ENCODE measurements at places on chromosomes 7 and 10.
A peak's percentile ranks its signal among the peaks of the same experiment; 100 is the strongest.

GRCh38 chr7:111750878-111751277 is 188.6 kb upstream of the IMMP2L start:
- no peak for DNase-seq

GRCh38 chr10:90417029-90417428 is 440.8 kb downstream of the HTR7 start:
- peak; percentile 88 for DNase-seq

- no peak for DNase-seq
Observed at GRCh38 chr7:142637240-142637639, 112.0 kb upstream of the PRSS1 start.

DNA sequence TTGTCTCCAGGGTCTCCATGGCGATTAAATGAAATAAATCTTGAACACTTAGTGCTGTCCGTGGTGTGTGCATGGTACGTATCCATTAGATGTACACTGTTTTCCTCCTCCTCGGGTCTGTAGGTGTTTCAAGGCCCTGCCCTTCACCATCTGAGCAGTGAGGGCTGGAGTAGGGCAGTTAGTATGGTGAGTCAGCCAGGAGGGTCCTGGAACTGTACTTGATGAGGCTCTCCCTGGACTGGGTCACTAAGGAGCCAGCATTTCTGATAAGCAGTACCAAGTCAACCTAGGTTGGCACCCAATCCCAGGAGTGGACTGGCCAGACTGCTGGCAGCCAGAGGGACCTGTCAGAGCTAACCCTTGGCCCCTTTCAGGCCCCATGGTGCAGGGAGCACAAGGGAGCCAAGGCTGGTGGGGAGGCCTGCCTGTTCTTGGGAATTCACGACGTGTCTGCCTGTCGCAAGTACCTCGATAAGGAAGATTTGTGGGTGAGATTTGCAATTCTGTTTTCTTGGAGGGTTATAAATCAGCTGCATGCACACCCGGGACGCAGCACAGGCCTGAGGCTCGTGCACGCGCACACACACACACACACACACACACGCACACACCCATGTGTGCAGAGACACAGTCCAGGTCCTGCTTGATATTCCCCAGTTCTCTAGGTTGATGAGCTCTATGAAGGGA is 114.2 kb downstream of the ZMIZ1 start:
- no peak for DNase-seq

GRCh38 chr10:106830006-106830405 is 334.5 kb downstream of the SORCS1 start:
- no peak for DNase-seq

DNA sequence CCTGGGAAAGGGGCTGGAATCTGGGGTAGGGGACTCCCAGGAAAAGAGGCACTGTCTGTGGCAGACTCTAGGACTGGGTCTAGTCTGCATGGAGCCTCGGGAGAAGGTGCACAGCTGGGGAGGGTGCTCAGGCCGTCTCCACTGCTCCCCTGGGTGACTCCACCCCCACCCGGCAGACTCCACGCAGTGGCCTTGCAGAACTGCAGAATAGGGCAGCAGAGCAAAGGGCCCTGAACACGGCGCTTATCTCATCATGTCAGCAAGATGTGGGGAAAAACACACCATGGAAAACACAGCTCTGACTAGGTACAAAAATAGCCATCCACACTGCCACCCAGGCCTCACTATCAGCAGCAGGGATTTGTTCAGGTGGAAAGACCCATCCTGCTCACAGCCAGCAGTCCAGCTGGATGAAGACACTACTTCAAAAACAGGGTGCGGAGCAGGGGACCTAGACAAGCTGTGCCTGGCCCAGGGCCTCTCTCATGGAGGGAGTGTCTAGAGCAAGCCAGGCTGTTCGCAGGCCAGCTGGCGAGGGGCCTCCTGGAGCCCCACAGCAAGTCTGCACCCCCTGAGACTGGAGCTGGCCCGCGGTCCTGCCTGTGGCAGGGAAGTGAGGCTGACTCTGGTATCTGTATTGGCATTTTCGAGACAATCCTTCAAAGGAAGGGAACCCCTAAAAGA is 11.7 kb downstream of the MAT1A start:
- DNase-seq: no peak

GRCh38 chr10:22617516-22617915 is 96.9 kb downstream of the PIP4K2A start:
- DNase-seq: no peak

- DNase-seq: no peak
Observed at GRCh38 chr7:148253629-148254028, 336.9 kb upstream of the C7orf33 start.

DNA sequence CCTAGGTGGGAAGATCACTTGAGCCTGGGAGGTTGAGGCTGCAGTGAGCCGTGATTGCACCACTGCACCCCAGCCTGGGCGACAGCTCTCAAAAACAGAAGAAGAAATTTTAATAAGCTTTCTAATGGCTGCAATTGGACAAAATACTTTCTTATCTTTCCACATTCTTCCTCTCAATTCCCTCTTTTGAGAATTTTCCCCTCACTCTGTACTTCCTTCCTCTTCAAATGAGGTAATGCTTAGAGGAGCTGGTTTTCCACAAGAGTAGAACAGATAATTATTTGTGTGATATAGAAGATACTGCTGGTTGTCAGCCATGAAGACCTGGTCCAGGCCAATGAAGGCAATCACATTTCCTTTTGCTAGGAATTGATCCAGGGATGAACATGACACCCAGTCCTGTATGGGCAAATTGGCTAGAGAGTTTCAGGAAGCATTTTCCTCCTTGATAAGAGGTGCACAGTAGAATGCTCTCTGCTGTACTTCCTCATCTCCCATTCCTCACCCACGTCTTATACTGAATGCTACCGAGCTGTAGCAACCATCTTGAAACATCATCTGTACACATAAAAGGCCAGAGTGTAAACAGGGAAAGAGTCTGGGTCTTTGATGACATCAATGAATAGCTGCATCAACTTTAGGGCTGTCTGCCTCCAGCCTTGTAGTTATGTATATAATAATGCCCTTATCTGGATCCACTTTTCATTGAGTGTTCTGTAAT is 103.9 kb downstream of the CDK6 start:
- DNase-seq: no peak

- no peak for DNase-seq
Observed at GRCh38 chr7:76293407-76293901, 9.0 kb upstream of the HSPB1 start.

GRCh38 chr10:49518982-49519578 is 19.8 kb downstream of the ERCC6 start:
- peak; percentile 77 for DNase-seq

GRCh38 chr7:5370454-5371353 is 52.9 kb downstream of the TNRC18 start:
- DNase-seq: no peak

- DNase-seq: peak; percentile 23
Observed at GRCh38 chr7:149060156-149060555, 30.4 kb downstream of the ZNF786 start.

GRCh38 chr7:118311121-118311836 is 86.8 kb downstream of the ANKRD7 start:
- no peak for DNase-seq

DNA sequence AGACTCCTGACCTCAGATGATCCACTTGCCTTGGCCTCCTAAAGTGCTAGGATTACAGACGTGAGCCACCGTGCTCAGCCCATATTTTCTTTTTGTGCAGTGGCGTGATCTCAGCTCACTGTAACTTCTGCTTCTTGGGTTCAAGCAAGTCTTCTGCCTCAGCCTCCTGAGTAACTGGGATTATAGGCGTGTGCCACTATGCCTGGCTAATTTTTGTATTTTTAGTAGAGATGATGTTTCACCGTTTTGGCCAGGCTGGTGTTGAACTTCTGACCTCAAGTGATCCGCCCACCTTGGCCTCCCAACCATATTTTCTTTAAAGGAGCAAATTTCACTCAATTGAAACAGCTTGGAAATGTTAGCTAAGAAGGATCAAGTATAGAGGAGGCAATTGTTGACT is 16.5 kb downstream of the GBF1 start:
- no peak for DNase-seq

GRCh38 chr7:155431711-155432110 is 26.2 kb upstream of the EN2 start:
- no peak for DNase-seq

DNA sequence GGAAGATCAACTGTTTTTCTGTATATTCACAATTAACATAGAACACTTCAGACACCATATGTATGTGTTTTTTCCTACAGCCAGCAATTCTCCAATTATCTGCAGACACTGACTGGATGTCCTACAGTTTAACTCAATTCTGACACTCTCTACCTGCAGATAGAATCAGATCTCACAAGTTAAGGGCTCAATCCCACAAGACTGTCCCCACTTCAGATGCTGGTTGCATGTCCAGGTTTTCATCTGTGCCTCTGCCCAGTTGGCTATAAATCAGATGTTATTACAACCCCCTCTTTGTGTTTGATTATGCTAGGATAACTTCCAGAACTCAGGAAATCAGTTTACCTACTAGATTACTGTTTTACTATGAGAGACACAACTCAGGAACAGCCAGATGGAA is 295.9 kb downstream of the TWIST1 start:
- no peak for DNase-seq

Data from adipocyte (in vitro differentiated cells).